H1 (cell line): ENCODE measurements at places on chromosomes 4 and X.

DNA sequence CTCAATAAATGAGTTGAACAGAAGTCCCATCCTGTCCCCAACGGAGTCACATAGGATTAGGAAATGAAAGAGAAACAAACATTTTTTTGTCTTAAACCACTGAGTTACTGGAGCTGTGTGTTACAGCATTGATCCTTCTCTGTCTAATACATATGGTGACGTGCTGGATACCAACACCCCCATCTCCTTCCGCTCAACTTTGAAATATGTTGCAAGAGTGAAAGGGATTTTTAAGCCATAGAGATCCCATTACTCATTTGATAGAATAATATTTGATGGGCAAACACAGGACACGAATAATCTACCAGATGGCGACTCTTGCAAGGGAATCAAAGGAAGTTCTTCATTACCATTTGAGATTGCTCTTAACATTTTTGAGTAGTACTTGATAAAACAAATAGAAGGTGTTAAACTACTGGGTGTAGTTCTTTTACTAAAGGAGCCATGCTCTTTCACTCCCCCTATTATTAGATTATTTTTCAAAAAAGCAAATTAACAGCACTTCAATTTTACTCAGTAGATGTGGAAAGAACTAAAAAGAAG, 140.5 kb downstream of the PACRGL start:
- DNase-seq: no peak

DNA sequence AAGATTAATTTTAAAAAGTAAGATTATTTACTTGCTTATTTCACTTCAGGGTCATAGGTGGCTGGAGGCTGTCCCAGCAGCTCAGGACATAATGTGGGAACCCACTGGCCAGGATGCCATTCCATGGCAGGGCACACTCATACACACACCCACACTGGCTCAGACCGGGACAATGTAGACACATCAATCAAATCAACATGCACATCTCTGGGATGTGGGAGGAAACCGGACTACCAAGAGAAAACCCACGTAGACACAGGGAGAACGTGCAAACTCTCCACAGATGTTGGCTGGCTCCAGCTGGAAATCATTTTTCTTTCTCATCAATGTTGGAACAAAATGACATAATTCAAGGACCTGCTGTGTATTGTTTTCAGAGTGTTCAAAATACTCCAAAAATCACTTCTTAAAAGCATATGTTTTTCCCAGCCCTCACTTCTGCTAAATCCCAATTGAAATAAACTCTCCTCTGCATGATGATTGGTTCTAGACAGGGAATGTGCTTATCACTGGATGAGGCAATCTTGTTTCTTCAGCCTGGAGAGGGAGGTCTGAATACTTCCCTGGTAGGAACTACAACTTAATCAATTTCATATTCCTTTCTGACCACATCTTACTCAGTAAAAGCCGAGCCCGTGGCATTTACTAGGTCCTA, 18.6 kb upstream of the CPE start:
- DNase-seq: no peak

DNA sequence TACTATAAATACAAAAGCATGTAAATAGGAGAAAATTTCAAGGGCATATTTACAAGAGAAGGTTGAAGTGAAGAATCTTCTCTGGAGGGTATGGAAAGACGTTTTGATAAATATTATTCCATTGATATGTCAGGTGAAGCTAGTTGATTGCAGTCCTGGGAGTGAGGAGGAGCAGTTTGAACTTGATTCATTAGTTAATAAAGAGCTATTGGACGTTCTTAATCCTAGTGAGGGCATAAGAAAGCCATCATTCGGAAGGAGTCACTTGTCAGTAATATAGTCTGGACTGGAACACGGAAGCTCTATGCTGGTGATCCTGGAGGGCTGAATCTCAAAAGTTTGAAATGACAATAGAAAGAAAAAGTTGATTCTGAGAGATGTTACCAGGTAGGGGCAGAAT, 455.1 kb downstream of the PACRGL start:
- DNase-seq: no peak

- no peak for DNase-seq
These were observed 14.9 kb upstream of the PORCN start for GRCh38 chrX:48493890-48494364.

DNA sequence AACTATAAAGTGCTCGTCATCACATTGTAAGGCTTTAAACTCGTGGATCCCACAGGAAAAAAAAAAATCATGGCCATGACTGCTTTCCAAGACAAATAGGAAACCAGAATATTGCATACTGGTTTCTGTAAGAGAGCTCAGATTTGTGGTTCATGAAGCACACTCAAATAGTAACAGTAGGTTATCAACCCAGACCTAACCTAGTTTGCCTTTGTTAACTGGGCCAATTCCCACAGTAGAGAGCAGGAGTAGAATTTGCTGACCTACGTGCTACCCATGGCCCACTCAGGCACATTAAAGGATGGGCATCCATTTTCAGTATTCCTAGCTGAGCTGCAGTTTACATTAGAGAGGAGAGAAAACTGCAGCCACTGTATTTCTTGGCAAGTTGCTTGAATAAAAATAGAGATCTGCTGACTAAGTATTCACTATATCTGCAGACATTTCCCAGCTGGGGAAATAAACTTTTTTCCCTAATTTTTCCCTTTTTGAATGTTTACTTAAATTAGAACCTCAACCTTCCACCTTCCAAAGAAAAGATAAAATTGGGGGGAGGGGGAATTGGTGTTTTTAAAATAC, 218.5 kb downstream of the SPANXN3 start:
- DNase-seq: no peak

GRCh38 chrX:135923353-135923752, 29.8 kb downstream of the SAGE1 start:
- DNase-seq: no peak

DNA sequence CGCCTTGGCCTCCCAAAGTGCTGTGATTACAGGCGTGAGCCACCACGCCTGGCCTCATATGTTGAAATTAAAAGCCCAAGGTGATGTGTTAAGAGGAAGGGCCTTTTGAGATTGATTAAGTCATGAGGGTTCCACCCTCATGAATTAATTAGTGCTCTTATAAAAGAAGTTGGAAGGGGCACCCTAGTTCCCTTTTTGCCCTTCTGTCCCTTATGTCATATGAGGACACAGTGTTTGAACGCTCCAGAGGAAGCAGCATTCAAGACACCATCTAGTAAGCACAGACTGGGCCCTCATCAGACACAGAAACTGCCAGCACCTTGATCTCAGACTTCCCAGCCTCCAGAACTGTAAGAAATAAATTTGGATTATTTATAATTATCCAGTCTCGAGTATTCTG, 5.1 kb upstream of the APLN start:
- DNase-seq: no peak

- no peak for DNase-seq
These were observed 172.0 kb downstream of the ADAM29 start for GRCh38 chr4:175090116-175090515.

GRCh38 chr4:185467101-185467500, 4.4 kb downstream of the CCDC110 start:
- DNase-seq: no peak

DNA sequence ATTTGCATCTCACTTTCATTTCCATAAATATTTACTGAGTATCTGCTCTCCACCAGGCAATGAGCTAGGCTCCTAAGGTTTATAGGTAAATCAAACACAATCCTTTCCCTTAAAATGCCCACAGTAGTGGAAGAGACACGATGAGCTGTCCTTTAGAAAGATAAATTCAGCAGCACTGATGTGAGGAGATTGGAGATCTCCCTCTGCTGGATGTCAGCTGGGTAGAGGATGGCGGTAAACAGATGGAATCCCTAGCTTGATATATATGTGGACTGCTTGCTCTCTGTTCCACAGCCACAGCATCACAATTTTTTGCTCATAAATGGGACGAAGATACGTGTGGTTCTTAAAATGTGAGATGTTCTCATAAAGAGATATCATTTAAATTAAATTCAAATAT, 216.4 kb upstream of the RASGEF1B start:
- no peak for DNase-seq

DNA sequence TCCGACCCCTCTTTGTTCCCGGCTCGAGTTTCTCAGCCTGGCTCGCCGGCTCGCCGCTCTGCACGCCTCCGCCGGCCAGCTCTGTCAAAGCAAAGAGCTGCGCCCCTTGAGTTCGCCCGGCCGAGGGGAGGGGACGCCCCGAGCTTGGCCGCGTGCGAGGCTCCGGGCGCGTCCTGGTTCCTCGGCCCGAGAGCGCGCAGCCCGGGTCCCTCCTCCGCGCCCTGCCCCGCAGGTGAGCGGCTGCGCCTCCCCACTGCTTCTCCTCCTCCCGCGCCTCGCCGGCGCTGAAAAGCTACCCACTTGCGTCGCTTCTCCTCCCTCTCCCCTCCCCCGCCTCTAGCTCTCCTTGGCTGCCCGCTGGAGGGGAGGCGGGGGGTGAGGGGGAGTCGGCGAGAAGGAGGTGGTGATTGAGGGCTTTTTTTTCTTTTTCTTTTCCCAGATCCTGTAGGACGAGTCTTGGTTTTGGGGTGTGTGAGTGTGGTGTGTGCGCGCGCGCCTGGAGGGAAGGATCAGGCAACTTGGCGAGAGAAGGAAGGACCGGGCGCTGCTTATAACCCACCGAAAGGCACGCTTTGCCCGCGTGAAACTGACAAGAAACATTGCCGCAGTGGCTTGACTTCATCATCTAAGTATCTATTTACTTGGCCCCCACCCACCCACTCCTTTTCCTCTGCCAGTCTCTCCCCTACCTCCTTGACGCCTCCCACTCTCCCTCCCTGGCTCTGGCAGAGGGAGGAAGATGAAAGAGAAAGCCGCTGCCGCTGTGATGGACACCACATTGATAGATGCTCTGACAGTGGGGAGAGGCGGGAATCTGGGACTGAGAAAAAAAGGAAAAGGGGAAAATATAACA, at the start of gene LEF1:
TSS of gene LEF1 (minus strand) at position 262 of the 853 bp plus-strand sequence. CDS start 1,165 bp downstream, outside the sequence.
- peak; percentile 77 for DNase-seq

DNA sequence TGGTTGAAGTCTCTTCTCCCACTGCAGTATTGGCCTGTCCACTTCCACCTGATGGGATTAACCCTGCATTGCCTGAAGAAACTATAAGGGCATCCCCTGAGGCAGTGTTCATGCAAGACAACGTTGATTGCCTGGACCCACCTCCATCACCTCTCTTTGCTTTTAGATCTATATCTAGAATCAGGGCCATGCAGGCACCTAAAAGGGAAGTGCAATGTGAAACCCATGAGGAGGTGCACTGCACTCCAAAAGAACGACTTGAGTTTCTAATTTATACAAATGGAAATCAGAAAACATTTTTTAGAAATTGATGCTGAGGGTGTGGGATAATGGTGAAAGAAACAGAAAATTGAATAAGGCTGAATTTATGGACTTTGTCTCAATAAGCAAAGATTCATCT, 694.4 kb downstream of the TRAM1L1 start:
- DNase-seq: no peak

- no peak for DNase-seq
These were observed 563.9 kb downstream of the GRXCR1 start for GRCh38 chr4:43456383-43456782.

- DNase-seq: no peak
These were observed 14.5 kb upstream of the MAML3 start for GRCh38 chr4:140168474-140168873.

DNA sequence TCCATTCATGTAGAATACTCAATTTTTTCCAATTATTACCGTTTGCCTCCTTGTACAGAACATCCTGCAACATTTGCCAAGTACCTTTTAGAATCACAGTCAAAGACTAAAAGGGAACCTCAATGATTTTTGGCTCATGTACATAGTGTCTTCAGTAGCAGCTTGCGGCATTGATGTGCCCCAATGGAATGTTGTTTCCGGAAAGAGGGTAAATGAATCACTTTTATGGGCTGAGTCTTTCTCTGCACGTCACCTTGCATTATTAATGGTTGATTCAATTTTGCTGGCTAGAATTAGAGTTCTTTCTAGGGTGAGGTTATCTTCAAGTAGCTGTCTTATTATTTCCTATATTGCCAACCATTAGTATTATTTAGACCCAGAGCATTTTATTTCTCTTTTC, 116.9 kb upstream of the GABRA2 start:
- no peak for DNase-seq

DNA sequence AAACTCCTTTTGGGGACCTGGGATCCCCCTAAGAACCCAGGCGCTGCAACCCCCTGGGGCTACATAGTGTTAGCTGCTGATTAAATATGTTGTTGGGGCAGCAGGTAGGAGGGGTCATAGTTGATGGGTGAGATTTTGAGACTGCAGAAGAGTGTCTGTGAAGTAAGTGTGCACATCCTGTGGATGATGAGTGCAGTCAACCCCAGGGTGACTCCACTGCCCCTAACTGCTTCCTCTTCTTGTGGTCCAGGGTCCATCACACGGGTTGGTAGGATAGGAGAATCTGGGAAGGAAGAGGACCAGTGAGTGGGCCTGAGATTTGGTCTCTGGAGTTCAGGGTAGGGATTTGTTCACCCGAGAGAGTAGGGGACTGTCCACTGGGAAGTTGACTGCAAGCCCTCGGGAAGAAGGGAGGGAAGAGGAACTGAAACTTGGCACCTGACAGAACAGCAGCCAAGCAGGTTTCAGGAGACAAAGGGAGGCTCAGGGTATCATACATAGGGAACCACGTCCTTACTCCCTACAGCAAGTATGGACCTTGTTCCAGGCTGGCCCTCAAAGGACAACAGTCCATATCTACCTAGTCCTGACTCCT, 8.5 kb downstream of the DLG3 start:
- DNase-seq: no peak

DNA sequence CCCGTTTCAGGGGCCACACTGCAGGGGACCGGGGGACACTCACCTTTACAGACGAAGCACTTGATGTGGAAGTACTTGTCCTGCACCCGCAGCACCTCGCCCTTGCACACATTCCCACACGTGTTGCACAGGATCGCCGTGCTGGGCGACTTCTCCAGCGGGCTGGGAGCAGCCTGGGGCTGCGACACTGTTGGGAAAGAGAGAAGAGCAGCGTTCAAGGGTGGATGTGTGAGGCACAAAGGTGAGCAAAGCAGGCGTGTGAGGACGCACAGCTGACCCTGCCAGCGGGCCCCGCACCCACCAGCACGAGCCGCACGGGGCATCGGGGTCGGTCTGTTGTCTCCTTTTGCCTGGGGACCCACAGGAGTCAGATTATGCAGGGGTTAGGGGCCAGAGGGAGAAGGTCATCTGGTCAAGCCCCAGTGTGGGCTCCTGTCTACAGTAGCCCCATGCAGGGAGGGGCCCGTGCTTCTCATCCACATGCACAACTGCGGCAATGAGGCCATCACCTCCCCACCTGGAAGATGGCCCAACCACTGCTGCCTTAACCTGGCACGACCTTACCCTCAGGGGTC, 52.1 kb downstream of the ABLIM2 start:
- no peak for DNase-seq

GRCh38 chrX:21675931-21676330, 17.8 kb upstream of the KLHL34 start:
- no peak for DNase-seq

DNA sequence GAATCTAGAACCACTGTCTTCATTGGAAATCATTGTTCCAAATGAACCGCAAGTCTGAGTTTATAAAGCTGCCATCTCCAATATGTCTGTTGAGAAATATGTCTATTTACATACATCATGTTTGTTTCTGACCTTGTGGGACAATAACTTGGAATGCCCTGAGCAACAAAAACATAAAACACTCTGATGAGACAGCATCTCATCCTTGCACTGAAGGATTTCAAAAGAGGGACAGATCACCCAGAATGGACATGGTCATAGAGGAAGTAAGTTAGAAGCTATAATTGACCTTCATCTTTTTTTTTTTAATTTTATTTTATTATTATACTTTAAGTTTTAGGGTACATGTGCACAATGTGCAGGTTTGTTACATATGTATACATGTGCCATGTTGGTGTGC, 22.5 kb downstream of the RXFP1 start:
- no peak for DNase-seq

GRCh38 chr4:144174401-144175067, 34.0 kb upstream of the GYPA start:
- DNase-seq: no peak
